ENCODE measurements at places on chromosomes 5 and 9.

DNA sequence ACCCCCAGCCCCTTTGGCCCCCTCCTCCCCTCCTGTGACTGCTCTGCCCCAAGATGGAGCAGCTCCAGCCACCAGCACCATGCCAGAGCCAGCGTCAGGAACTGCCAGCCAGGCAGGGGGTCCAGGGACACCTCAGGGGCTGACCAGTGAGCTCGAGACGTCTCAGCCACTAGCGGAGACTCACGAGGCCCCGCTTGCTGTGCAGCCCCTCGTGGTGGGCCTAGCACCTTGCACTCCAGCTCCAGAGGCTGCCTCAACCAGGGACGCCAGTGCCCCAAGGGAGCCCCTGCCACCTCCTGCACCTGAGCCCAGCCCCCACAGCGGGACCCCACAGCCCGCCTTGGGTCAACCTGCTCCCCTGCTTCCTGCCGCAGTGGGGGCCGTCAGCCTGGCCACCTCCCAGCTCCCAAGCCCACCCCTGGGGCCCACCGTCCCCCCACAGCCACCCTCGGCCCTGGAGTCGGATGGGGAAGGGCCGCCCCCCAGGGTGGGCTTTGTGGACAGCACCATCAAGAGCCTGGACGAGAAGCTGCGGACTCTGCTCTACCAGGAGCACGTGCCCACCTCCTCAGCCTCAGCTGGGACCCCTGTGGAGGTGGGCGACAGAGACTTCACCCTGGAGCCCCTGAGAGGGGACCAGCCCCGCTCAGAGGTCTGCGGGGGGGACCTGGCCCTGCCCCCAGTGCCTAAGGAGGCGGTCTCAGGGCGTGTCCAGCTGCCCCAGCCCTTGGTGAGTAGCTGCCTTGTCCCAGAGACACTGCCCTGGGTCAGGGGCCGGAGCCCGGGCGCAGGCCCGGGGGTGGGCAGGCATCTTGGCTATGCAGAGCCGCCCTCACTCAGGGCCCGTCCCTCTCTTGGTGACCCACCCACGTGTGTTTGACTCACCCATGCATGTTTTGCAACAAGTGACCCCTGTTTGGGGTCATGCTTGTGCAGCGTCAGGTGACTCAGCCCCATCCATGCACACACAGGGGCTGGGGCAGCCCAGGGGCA, 105.2 kb downstream of the WNK2 start:
- DNase-seq = peak; percentile 23

DNA sequence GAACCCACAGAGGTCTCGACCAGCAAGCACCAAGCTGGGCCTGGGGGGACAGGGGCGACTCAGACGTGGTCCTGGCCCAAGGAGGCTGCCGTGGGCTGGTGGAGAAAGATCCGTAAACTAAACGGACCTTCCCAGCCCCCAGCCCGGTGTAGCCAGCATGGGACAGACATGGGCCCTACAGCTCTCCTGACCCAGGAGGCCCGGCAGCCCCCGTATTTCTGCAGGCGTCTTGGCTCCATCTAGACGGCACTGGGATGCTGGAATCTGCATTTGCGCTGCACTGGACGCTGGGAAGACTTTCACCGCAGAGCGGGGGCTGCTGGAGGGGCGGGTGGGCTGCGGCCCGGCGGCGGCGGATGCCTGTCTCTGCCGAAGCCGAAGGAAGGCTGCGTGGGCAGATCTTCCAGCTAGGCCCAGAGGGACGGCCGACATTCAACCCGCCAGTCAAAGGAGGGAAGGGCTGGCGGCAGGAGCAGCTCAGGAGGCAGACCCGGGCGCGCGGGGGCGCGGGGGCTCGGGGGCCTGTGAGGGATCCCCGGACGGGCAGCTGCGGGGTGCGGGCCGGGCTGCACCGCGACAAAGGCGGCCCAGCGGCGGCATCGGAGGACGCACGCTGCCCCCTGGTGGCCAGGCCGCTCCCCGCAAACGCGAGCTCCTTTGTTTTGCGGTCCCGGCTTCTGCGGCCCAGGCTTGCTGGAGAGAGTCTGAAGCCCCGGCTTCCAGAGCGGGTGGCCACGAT, 266.2 kb downstream of the NSG2 start:
- DNase-seq = no peak

- DNase-seq = no peak
These were observed 36.7 kb upstream of the F2R start for GRCh38 chr5:76679231-76679630.

DNA sequence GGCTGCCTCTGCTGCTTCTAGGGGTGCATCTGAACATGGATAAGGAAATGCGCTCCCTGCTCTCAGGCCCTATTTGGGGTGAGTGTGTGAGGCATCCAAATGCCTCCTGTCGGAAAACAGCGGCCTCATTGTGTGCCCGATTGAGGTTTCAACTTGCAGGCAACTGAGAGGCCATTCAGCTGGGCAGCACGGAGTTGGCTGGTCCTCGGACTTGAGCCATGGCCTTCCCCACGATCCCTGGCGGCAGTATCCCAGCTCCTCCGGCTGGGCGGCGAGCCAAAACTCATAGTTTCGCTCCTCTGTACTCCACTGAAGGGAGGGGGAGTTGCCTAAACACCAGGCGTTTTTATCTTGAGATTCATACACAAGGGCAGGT, 597.3 kb upstream of the SGCD start:
- no peak for DNase-seq

GRCh38 chr5:91383027-91383955, at the start of gene ARRDC3:
ARRDC3 (minus strand) TSS chr5:91383317; CDS start chr5:91383092, 225 bp downstream.
- DNase-seq = peak; percentile 86
